ENCODE measurements at places on chromosomes 7 and 10.

- no peak for DNase-seq
Measured at GRCh38 chr10:10902951-10903350, 114.7 kb upstream of the CELF2 start.

DNA sequence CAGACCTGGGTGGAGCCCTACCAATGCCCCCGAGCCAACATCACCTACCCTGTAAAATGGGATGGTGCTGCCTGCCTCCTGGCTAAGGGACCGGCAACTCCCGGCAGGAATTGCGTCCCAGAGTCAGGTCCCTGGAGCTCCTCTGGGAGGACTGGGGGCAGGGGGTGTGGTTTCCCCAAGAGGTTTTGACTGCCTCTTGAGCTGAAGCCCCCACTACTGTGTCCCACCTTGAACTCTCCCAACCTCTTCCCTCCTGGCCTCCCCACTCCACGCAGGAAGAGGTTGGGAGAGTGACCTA is 1.3 kb downstream of the SH2B2 start:
- no peak for DNase-seq

- peak; percentile 53 for DNase-seq
Measured at GRCh38 chr7:140326116-140326928, 72.0 kb downstream of the SLC37A3 start.

DNA sequence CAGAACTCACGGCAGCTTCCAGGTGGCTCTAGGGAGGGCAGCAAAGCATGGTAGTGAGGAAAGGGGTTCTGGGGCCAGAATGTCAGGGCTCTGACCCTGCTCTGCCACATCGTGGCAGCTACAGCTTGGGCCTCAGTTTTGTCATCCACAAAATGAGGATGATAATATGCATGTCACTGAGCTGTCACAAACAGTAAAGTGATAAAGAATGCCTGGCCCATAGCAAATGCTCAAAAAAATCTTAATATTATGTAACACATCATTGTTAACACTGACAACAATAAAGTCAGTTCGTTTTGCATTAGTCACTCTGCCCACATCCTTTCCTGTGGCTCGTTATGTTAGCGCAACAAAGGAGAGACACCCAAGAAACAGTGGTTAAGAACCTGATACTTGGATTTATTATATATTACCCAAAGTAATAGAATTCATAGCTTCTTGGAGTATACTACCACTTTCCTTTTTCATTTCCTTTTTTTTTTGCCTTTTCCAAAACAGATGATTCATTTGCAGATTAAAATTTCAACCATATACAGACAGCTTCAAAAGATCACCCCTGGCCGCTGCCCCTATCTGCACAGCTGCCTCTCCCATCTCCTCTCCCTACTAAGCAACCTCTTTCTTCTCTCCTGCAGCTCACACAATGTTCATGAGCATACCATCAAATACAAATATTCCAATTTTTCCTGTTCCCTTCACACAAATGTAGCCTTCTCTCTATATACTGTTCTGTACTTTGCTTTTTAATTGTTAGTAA is 45.5 kb upstream of the DDC start:
- DNase-seq: peak; percentile 61

GRCh38 chr10:11183015-11183414 is 165.3 kb downstream of the CELF2 start:
- DNase-seq: no peak

DNA sequence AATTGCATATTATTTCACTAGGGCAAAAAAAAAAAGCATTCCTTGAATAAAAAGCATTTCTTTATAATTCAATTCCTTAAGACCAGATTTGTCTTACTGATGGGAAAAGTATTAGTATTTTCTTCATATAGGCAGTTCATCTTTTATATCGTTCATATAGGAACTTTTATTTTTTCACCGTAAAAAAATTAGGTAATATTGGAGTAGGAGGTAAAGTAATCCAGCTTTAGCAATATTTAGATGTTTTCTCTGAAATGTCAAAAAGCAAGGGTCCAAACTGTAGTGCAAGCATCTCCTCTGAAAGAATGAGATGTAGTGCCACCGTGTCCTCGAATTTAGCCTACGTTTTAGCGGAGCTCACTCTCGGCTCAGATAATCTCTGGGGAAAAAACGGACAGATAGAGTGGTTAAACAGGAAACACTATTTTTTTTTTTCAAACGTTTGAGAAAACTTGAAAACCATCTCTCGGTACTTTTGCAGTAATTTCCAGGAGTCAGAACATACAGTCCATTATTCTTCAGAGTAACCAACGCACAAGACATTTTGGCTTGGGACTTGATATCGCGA is 5.5 kb upstream of the SPAG6 start:
- no peak for DNase-seq

DNA sequence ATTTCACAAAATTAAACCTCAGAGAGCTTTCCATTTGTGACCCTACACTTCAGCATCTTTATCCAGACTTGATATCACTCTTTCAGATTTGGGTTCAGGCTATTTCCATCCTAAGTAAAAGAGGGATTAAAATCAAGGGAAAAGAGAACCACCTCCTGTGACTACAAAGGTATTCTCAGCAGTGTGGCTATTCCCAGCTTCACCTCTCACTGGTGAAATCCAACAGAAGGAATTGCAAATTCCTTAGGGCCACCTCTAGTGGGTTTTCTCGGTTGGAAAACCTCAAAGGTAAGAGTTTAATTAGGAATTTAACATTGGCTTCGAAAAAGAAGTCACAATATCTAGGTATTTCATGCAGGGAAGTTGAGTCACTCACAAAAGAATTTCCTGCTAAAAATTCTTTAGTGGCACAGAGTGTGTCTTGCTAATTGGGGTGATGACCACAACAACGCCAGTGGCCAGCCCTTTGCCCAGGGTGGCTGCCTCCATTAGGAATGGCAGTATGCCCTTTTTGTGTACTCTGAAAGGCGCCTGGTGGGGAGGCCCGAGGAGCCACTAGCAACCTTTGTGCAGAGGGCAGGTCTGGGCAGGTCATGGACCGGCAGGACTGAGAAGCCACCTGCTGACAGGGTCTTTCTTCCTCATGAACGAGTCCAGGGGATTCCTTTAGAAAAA is 52.2 kb downstream of the SEM1 start:
- no peak for DNase-seq

DNA sequence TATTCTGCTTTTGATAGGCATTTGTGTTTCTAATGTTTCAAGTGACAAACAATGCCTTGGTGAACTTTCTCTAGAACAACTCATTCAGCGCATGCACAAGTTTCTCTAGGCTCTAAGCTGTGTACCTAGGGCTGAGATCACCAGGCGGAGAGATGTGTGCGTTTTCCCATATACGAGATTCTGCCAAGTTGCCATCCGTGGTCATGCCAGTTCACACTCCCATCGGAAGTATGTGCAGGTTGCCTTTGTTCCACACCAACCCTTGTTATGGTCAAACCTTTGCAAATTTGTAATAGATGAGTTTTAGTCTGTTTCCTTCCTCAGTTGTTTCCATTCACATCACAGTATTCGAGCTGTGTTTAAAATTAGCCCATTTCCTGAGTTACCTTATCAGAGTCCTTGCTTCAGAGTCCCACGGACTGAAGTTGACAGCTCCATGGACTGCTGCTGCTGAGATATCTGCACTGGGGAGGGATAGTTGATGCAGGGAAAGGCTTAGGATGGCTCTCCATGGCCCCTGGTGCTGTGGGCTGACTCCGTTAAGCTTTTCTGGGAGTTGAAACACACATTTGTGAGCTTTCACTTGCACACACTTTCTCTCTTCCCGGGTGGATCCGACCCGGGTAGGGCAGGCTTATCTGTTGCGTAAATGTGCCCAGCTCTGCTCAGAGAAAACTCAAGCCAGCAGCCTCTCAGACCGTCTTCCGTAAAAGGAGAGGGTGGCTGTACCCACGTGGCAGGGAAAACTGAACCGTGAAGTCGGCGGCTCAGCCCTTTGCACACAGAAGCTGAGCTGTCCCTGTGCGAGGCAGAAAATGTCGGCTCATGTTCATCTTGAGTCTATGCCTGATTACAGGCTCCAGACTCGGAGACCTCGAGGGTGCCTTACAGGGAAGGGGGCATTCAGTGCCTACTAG is 49.4 kb downstream of the HK1 start:
- DNase-seq: peak; percentile 60

DNA sequence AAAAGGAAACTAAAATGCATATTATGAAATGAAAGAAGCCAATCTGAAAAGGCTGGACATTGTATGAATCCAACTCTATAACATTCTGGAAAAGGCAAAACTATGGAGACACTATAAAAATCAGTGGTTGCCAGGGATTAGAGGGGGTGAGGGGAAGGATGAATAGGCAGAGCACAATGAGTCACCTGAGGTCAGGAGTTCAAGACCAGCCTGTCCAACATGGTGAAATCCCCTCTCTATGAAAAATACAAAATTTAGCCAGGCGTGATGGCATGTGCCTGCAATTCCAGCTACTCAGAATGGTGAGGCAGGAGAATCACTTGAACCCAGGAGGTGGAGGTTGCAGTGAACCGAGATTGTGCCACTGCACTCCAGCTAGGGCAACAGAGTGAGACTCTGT is 324.8 kb upstream of the PHYHIPL start:
- DNase-seq: peak; percentile 54

DNA sequence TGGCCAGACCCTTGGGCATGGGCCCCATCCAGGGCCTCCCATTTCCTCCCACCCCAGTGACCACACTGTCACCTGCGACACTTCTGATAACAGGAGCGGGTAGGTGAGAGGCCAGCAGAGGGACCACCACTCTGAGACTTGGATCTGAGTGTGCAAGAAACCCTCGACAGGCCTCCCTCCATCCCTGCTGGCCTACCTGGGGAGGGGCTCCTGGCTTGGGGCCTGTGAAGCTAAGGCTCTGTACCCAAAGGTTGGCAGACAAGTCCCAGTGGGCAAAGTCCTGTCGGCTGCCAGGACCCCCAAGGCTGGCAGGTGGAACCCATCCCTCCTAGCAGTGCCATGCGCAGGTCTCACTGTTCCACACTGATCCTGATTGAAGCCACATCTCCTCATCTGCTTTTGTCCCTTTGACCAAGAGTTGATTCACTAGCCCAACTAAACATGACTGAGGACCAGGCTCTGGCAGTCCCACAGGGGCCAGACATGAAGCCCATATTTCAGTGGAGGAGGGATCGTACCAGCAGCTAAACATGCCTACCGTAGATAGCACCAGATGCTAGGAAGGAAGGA is 1.2 kb upstream of the PGAM2 start:
- DNase-seq: no peak

- no peak for DNase-seq
Measured at GRCh38 chr10:1043532-1043995, 5.4 kb downstream of the IDI1 start.

DNA sequence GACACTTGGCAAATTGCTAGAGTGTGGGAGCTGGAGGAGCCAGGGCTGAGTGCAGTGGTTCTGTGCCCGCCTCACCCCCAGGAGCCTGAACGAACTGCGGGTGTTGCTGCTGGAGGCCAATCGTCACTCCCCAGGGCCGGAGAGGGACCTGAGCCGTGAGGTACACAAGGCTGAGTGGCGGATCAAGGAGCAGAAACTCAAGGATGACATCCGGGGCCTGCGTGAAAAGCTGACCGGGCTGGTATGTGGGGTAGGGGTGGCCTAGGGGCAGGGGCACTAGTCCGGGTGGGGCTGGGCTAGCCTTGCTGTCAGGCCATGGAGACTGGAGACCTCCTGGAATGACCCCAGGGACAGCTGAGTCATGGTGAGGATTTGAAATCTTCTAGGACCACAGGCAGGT is 56.7 kb upstream of the GTF2IRD1 start:
- DNase-seq: no peak

- peak; percentile 35 for DNase-seq
Measured at GRCh38 chr7:76386691-76387260, 22.7 kb downstream of the SSC4D start.

GRCh38 chr10:12380999-12381398 is 31.7 kb downstream of the CAMK1D start:
- no peak for DNase-seq

GRCh38 chr10:97029271-97029670 is 156.5 kb downstream of the SLIT1 start:
- no peak for DNase-seq

DNA sequence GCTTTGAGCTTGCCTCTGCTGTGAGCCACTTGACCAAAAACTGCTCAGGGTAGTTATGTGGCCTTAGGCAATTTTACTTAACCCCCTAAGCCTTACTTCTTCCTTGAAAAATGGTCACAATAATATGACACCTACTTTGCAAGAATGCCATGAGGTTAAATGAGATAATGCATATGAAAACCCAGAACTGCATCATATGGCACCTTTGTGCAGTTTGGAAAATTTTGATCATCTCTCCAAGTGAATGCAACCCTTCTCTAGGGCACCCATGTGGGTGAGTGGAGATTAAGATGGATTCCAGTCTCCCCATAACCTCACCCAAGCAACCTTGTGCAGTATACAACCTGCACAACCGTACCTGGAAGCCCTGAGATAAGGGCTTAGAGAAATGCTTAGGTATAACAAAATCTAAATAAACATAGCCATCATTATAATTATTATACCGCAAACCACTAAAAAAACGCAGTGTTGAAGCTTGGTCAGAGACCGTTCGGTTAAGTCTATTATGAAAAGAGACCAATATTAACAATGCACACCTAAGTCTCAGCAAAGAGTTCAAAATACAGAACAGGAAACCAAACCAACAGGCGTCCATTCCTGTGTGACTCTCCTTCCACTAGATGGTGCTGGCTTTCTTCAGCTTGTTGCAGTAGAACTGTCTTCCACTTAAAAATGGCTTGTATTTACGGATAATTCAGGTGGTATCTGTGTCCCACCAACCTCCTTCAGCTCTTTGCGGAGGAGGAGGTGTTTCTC is 21.0 kb upstream of the ASB15 start:
- DNase-seq: peak; percentile 28

DNA sequence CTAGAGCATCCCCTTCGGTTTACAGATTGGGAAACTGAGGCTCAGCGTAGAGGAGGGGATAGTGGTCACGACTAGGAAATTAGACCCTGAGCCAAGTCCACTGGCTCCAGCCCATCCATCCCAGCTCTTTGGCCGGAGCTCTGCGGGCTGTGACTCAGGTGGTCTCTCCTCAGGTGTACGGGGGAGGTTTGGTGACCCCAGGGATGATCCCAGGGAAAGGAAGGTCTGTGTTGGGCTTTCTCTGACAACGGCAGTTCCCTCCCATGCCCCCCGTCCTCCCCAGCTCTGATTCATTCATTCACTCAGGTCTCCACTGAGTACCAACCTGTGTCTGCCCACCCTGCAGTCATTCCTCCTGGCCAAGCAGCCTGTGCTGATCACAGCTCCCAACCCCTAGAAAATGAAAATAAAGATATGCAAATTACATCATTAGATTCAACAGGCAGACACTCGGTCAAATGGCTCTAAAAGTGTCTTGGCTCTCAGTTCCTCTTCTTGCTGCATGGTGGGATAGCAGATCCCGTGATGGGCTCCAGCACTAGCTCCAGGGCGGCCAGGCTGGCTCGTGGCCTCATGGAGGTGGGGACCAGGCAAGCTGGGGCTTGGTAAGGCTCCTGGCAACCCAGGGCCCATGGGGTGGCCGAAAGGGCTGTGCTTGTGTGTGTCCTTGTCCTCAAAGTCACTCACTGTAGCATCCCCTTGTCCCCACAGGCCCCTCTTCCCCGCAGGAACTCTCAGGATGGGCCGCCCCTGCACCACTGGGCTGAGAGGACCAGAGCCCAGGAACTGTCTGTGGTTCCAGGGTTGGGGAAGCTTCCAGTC is 37.8 kb downstream of the CLRN3 start:
- DNase-seq: no peak

Measured in EL (cell line).